ENCODE measurements at places on chromosomes 7 and 10. TPM values are rescaled to one million over a fixed set of nuclear protein-coding genes. Genes with fewer than 3 reads are reported as not detected.
A peak's percentile ranks its signal among the peaks of the same experiment; 100 is the strongest.

GRCh38 chr7:115552766-115553165 lies 477.8 kb downstream of the TFEC start:
- H3K4me3 ChIP-seq, result no peak overlapping the region
- no peak for DNase-seq
- no peaks in the 10 kb centered on the region for H3K36me3 ChIP-seq
- H3K27ac ChIP-seq, result no peak overlapping the region
- H3K27me3 ChIP-seq, result no peaks in the 10 kb centered on the region

DNA sequence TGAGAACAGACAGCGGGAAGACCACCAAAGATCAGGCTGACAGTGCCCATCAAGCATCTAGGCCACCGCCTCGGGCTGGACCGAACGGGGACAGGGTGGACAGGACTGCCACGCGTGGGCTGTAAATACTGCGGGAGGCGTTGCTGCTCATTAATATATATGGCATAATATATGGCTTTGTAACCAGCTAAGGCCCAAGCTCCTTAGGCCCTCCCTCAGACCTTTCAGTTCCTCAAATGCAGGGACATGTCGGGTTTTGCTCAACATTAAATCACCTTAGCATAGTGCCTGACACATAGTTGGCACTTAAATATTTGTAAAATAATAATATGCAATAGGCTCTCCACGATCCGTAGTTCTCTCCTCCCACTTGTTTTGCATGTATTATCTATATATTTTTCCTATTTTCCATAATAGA lies 402 bp upstream of the TMEM168 start:
- peaks cover 16% of the 10 kb centered on the region for H3K4me1 ChIP-seq
- no peak for DNase-seq
- H3K27ac ChIP-seq, result peak overlapping the region; percentile 76
- no peaks in the 10 kb centered on the region for H3K27me3 ChIP-seq

- peaks cover 2% of the 10 kb centered on the region for H3K4me1 ChIP-seq
- no peak overlapping the region for H3K27ac ChIP-seq
Observed at GRCh38 chr10:89115876-89116627, 91.1 kb downstream of the CH25H start.

GRCh38 chr10:72095195-72095594 lies 6.8 kb upstream of the SPOCK2 start:
- no peaks in the 10 kb centered on the region for H3K36me3 ChIP-seq
- no peaks in the 10 kb centered on the region for H3K27me3 ChIP-seq
- no peak overlapping the region for H3K4me3 ChIP-seq
- DNase-seq, result no peak

DNA sequence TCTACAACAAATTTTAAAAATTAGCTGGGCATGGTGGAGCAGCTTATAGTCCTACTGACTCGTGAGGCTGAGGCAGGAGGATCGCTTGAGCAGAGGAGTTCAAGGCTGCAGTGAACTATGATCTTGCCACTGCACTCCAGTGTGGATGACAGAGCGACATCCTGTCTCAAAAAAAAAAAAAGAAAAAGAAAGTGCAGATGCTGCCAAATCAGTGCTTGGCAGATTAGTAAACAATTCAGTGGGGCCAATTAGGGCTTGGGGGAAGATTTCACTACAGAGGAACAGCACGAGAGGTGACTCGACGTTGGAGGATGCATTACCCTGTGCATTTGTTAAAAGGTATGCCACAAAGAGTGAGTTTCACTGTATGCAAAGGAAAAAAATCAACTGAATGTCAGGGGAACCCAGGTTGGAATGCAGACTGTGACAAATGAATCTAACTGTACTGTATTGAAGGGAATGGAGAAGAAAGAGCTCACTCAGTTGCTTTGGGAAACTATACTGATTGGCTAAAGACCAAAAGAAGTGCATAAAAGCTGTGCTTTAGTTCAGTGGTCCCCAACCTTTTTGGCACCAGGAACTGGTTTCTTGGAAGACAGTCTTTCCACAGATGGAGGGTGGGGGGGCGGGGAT lies 31.6 kb downstream of the GARIN1A start:
- H3K36me3 ChIP-seq, result no peaks in the 10 kb centered on the region
- H3K4me3 ChIP-seq, result no peak overlapping the region
- H3K27ac ChIP-seq, result no peak overlapping the region
- no peaks in the 10 kb centered on the region for H3K4me1 ChIP-seq

DNA sequence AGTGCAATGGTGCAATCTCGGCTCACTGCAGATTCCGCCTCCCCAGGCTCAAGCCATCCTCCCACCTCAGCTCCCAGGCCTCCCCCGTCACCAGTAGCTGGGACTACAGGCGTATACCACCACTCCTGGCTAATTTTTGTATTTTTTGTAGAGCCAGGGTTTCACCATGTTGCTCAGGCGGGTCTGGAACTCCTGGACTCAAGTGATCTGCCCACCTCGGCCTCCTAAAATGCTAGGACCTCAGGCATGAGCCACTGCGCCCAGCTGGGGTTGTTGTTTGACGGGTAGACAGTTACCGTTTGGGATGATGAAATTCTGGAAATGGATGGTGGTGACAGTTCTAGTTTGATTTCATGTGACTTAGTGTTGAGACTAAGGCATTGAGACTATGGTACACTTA lies 15.3 kb downstream of the CALML3 start:
- H3K27me3 ChIP-seq, result no peaks in the 10 kb centered on the region
- H3K4me1 ChIP-seq, result peaks cover 4% of the 10 kb centered on the region
- no peak overlapping the region for H3K27ac ChIP-seq
- H3K36me3 ChIP-seq, result no peaks in the 10 kb centered on the region
- no peak overlapping the region for H3K4me3 ChIP-seq

GRCh38 chr10:58030208-58030607 lies 237.5 kb downstream of the IPMK start:
- no peak for DNase-seq
- no peaks in the 10 kb centered on the region for H3K27me3 ChIP-seq
- H3K27ac ChIP-seq, result no peak overlapping the region
- no peaks in the 10 kb centered on the region for H3K36me3 ChIP-seq

- no peaks in the 10 kb centered on the region for H3K36me3 ChIP-seq
- no peak for DNase-seq
- H3K27ac ChIP-seq, result no peak overlapping the region
- no peaks in the 10 kb centered on the region for H3K27me3 ChIP-seq
- no peak overlapping the region for H3K4me3 ChIP-seq
- H3K4me1 ChIP-seq, result no peaks in the 10 kb centered on the region
Observed at GRCh38 chr10:113663142-113663541, 699 bp downstream of the NRAP start.

- no peak for DNase-seq
- no peaks in the 10 kb centered on the region for H3K36me3 ChIP-seq
- H3K4me1 ChIP-seq, result no peaks in the 10 kb centered on the region
- no peaks in the 10 kb centered on the region for H3K27me3 ChIP-seq
- no peak overlapping the region for H3K4me3 ChIP-seq
Observed at GRCh38 chr7:141039376-141039775, 24.6 kb upstream of the MRPS33 start.

- no peak for DNase-seq
- H3K4me1 ChIP-seq, result peaks cover 10% of the 10 kb centered on the region
- H3K36me3 ChIP-seq, result no peaks in the 10 kb centered on the region
- H3K27ac ChIP-seq, result no peak overlapping the region
- H3K27me3 ChIP-seq, result no peaks in the 10 kb centered on the region
Observed at GRCh38 chr7:44849885-44850544, 2.1 kb upstream of the H2AZ2 start.

DNA sequence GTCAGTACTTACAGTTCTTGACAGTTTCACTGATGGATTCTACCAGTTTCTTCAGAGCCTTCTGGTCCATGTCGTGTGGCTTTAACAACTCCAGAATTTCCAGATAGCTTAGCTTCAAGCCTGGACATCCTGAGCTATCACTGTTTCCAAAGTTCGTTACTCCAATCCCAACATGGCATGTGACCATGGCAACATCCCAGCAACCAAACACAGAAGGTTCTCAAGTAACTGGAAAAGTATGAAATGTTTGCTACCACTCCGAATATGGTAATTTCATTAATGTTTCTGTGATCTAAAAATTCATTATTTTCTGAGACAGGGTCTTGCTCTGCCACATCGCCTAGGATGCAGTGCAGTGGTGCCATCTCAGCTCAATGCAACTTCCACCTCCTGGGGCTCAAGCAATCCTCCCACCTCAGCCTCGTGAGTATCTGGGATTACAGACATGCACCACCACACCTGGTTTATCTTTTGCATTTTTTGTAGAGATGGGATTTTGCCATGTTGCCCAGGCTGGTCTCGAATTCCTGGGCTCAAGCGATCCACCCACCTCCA lies 29.3 kb downstream of the RBM48 start:
- H3K36me3 ChIP-seq, result peaks cover 4% of the 10 kb centered on the region
- no peak overlapping the region for H3K27ac ChIP-seq
- DNase-seq, result no peak
- no peaks in the 10 kb centered on the region for H3K4me1 ChIP-seq

GRCh38 chr7:49631071-49631815 lies 142.2 kb upstream of the VWC2 start:
- H3K4me1 ChIP-seq, result no peaks in the 10 kb centered on the region
- H3K27ac ChIP-seq, result no peak overlapping the region
- no peaks in the 10 kb centered on the region for H3K27me3 ChIP-seq
- H3K4me3 ChIP-seq, result no peak overlapping the region
- no peak for DNase-seq

GRCh38 chr10:30039988-30040387 lies 19.4 kb downstream of the JCAD start:
- DNase-seq, result no peak
- no peak overlapping the region for H3K27ac ChIP-seq
- H3K4me1 ChIP-seq, result no peaks in the 10 kb centered on the region
- no peak overlapping the region for H3K4me3 ChIP-seq

GRCh38 chr7:136254148-136254547 lies 277.0 kb upstream of the MTPN start:
- no peak overlapping the region for H3K27ac ChIP-seq
- H3K36me3 ChIP-seq, result no peaks in the 10 kb centered on the region
- H3K4me3 ChIP-seq, result no peak overlapping the region
- H3K27me3 ChIP-seq, result no peaks in the 10 kb centered on the region
- DNase-seq, result no peak
- H3K4me1 ChIP-seq, result no peaks in the 10 kb centered on the region

DNA sequence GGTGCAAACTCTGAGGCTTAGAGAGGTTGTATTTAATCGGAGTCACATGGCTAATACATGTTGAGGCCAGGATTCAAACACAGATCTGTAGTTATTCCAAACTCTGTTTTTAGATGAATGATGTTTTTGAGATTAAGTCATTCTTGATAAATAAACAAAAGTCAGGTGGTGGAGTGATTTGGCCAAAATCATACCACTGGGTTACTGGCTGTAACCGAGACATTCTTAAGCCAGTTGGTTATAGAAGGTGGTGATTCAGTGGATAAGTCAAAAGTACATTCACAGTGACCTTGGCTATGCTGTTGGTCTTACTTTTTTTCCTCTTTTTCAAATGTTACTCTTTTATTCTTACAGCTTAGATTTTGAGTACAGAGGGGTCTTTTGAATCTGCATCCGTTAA lies 361.4 kb downstream of the KIF20B start:
- H3K27me3 ChIP-seq, result no peaks in the 10 kb centered on the region
- H3K36me3 ChIP-seq, result no peaks in the 10 kb centered on the region
- no peak overlapping the region for H3K4me3 ChIP-seq
- no peaks in the 10 kb centered on the region for H3K4me1 ChIP-seq

GRCh38 chr10:84493951-84494848 lies 165.8 kb downstream of the CCSER2 start:
- no peaks in the 10 kb centered on the region for H3K27me3 ChIP-seq
- no peak for DNase-seq
- H3K4me1 ChIP-seq, result peaks cover 10% of the 10 kb centered on the region
- H3K4me3 ChIP-seq, result no peak overlapping the region
- no peaks in the 10 kb centered on the region for H3K36me3 ChIP-seq

GRCh38 chr7:32062150-32062549 lies 8.1 kb downstream of the PDE1C start:
- no peak overlapping the region for H3K27ac ChIP-seq
- no peaks in the 10 kb centered on the region for H3K36me3 ChIP-seq
- no peaks in the 10 kb centered on the region for H3K4me1 ChIP-seq
- no peak for DNase-seq
- no peaks in the 10 kb centered on the region for H3K27me3 ChIP-seq
- H3K4me3 ChIP-seq, result no peak overlapping the region

DNA sequence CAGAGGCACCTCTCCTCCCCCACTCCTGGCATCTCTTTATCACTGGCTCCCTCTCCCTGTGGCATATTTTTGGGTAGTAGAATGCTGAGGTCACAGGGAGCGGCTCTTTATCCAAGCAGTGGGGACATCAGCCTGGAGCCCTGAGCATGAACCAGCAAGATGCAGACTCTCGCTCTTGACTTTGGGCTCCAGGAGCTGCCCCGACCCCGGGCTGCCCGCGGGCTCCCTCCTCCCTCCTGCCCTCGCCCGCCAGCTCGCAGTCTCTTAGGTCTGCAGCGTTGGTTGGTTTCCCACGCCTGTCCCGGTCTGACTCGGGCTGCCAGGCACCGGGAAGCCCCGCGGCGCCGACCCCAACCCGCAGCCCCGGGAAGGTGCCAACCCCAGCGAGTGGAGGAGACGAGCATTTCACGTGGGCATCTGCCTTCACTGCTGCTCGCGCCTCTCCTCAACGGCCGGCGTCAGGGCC lies 1.3 kb downstream of the INSYN2A start:
- no peak for DNase-seq
- no peaks in the 10 kb centered on the region for H3K36me3 ChIP-seq
- H3K27me3 ChIP-seq, result no peaks in the 10 kb centered on the region
- no peaks in the 10 kb centered on the region for H3K4me1 ChIP-seq

GRCh38 chr7:48295296-48295971 lies 124.2 kb downstream of the ABCA13 start:
- no peak overlapping the region for H3K27ac ChIP-seq
- no peaks in the 10 kb centered on the region for H3K36me3 ChIP-seq
- DNase-seq, result no peak
- no peak overlapping the region for H3K4me3 ChIP-seq
- no peaks in the 10 kb centered on the region for H3K27me3 ChIP-seq
- no peaks in the 10 kb centered on the region for H3K4me1 ChIP-seq

- no peak overlapping the region for H3K27ac ChIP-seq
- H3K36me3 ChIP-seq, result no peaks in the 10 kb centered on the region
- no peaks in the 10 kb centered on the region for H3K4me1 ChIP-seq
- H3K27me3 ChIP-seq, result no peaks in the 10 kb centered on the region
- no peak for DNase-seq
Observed at GRCh38 chr10:82866424-82867020, 991.5 kb downstream of the NRG3 start.

Gene CABCOCO1
- not detected for polyA plus RNA-seq

Gene OR9A2
- not detected for polyA plus RNA-seq

Gene SFMBT2
- polyA plus RNA-seq, result 3.3 TPM

Gene SFTPA2
- not detected for polyA plus RNA-seq

Gene LOXL4
- not detected for polyA plus RNA-seq

Gene AKR1C3
- polyA plus RNA-seq, result 6.3 TPM

Gene HMX2
- not detected for polyA plus RNA-seq

Gene NAT16
- not detected for polyA plus RNA-seq

Gene CC2D2B
- polyA plus RNA-seq, result 0.10 TPM

Gene ELN
- polyA plus RNA-seq, result not detected

Gene C10orf105
- 0.07 TPM for polyA plus RNA-seq

Gene LRRTM3
- not detected for polyA plus RNA-seq

Gene LRMDA
- not detected for polyA plus RNA-seq

Gene NKX2-3
- polyA plus RNA-seq, result not detected

Gene PTPN20
- polyA plus RNA-seq, result 0.95 TPM

Gene CYP26C1
- 0.08 TPM for polyA plus RNA-seq

Gene MGAM2
- polyA plus RNA-seq, result not detected

Gene EEF1AKMT2
- polyA plus RNA-seq, result 18.2 TPM

Gene MKRN1
- 131 TPM for polyA plus RNA-seq
